Neural progenitor cell (in vitro differentiated cells): ENCODE measurements at places on chromosomes 5 and 9. TPM values are rescaled to one million over a fixed set of nuclear protein-coding genes. Genes with fewer than 3 reads are reported as not detected.

- DNase-seq = no peak
Measured at GRCh38 chr9:36319806-36320205, 61.6 kb upstream of the GNE start.

Gene PCDHGC4
- total RNA-seq = 5.0 and 10.4 TPM in 2 replicates

GRCh38 chr9:95776176-95776575 lies 99.3 kb upstream of the ERCC6L2 start:
- DNase-seq = no peak

GRCh38 chr5:1963941-1964451 lies 81.3 kb upstream of the IRX4 start:
- DNase-seq = no peak

Gene FOXD4L5
- total RNA-seq = 0.19 TPM in 1 of 2 replicates, not detected in the other
